ENCODE measurements at places on chromosomes 12 and 14.

GRCh38 chr14:49934646-49935045 is 41.8 kb downstream of the ARF6 start:
- DNase-seq: no peak

- DNase-seq: no peak
Observed at GRCh38 chr12:52791271-52792184, 4.4 kb downstream of the KRT3 start.

GRCh38 chr14:75511201-75511600 is 11.1 kb upstream of the BATF start:
- no peak for DNase-seq

DNA sequence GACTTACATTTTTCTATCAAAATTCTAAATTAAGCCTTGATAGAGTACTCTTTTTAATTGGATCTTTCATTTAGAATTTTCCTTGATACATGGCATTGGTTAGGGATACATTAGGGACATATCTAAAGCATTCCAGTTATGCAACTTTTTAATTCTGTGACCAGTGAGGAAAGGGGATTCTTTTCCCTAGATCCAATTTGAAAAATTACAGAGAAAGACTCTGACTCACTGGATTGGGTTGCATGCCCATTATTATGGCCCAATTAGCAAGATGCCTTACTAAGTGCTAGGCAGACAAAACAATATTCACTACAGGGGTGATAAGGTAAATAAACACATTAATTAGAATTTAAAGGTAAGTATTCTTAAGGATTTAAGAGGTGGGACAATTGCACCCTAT is 5.2 kb upstream of the RAD52 start:
- DNase-seq: no peak

DNA sequence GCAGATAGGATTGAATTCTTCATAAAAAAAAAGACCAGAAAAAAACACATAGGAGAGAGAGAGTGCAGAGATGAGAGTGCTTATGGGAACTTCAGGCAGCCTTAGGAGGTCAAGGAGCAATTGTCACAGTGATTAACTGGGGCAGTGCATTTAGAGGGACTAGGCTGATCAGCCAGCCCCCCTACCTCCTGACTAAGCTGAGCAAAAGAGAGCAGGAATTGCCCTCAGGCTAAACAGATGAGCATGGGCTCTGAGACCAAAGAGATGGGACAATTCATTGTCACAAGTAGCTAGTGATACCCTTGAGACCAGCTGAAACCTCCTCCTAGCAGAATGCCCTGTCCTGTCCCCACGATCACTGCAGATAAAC is 124.0 kb downstream of the BTG1 start:
- peak; percentile 39 for DNase-seq

DNA sequence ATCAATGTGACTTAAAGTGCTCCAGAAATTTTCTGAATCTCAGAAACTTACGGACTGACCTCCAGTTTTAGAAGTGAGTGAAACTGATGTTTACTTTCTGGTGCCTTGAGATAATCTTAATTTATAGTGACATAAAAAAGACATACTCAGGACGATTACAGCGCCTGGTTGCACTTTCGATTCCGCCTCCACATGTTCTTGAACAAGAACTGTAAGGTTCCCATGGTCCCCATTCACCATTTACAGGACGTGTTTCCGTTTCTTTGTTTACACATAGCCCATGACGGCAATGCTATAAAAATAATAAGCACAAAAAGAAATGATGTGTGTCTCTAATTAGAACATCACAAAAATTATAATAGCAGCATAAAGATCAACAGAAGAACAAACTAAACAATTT is 98.2 kb downstream of the ADAMTS20 start:
- DNase-seq: no peak

GRCh38 chr12:102423462-102423861 is 56.9 kb downstream of the IGF1 start:
- DNase-seq: no peak

GRCh38 chr12:58533652-58534051 is 386.7 kb downstream of the LRIG3 start:
- DNase-seq: no peak

- DNase-seq: peak; percentile 60
Observed at GRCh38 chr12:102824218-102824835, 92.7 kb downstream of the PAH start.

GRCh38 chr14:76268700-76269099 is 107.2 kb upstream of the ESRRB start:
- no peak for DNase-seq

GRCh38 chr12:51536159-51536558 is 54.9 kb upstream of the SCN8A start:
- no peak for DNase-seq

DNA sequence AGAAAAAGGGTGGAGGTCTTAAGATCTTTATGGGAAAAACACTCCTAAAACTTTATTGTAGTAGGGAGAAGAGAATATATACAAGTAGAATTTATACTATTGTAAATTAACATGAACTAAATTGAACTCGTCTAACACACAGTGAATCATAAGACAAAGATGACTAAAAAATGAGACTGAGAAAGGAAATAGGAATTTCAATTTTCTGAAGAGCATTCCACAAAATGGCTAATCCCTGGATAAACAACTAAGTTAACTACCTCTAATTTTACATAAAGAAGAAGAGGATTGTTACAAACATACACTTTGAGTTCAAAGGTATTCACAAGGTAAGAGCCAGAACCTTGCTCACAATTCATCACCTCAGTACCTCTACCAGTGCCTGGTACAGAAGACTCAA is 2.0 kb downstream of the MAP4K5 start:
- no peak for DNase-seq

- no peak for DNase-seq
Observed at GRCh38 chr12:12378616-12379015, 21.7 kb downstream of the BORCS5 start.

GRCh38 chr14:97253756-97254155 is 456.6 kb downstream of the VRK1 start:
- DNase-seq: no peak

DNA sequence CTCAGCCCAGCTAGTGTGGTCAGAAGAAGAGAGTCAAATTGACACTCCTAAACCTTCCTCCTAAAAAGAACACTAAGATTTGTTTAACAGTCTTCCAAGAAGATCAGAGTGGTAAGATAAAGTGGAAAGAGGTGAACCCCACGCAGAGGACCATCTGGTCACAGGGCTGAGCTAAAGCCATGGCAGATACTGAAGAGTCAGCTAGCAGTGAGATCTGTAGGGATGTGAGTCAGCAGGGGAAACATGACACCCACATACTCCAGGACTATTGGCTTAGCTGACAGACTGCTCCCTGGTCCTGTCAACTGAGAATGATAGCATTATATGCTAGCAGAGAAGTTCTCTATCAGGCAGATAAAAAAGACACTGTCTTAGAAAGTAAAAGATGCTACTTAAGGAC is 269.4 kb upstream of the ALG10 start:
- no peak for DNase-seq

DNA sequence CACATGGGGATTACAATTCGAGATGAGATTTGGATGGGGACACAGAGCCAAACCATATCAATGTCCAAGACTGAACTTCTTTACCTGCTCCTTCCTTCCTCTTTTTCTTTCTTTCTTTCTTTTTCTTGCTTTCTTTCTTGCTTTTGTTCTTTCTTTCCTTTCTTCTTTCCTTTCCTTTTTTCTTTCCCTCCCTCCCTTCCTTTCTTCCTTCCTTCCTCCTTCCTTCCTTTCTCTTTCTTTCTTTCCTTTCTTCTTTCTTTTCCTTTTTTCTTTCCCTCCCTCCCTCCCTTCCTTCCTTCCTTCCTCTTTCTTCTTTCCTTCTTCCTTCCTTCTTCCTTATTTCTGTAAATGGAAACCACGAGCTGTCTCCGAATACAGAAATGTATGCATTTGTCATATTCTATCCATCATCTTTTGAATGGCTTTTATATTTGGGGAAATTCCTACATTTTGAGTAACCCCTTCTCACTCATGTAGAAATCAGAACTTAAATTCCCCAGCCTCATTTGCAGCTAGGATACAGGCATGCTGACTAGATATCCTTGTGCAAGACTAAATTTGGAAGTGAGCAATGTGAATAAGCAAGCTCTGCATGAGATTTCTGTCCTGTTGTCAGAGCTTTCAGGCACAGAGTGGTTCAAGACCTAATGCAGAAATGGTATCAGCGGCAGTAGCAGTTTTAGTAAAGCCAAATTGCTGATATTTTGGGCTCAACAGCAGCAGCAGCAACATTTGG is 11.5 kb downstream of the GPR33 start:
- no peak for DNase-seq
